ENCODE measurements at places on chromosomes 1 and 21. TPM values are rescaled to one million over a fixed set of nuclear protein-coding genes. Genes with fewer than 3 reads are reported as not detected.

DNA sequence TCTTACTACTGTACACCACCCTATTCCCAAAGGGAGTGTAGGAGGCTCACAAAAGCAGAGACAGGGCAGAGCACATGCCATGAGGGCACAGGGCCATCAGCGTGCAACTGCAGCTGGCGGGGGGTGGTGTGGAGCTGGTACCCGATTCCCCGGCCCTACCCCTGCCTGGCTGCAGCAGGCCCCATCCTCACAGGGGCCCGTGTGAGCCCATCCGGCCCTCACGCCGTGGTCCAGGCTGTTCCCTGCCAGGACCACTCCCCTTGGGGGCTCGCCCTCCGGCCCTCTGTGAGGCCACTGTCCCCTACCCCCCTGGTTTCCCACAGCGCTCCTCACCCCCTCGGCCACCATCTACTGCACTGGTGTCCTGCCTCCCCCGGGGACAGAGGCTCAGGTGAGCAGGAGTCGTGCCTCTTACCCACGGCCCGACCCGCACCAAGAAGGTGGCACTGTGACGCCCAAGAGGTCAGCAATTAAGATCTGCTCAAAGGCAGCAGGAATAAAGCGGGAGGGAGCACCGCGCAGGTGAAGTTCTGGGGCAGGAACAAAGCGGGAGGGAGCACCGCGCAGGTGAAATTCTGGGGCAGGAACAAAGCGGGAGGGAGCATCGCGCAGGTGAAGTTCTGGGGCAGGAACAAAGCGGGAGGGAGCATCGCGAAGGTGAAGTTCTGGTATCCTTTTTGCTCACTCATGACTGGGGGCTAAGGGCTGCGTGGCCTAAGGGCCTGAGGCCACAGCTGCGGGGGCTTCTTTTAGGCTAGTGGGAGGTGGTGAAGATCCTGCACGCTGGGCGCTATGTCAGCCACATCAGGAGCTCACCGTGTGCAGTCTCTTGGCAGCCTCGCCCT lies 3.9 kb downstream of the POFUT2 start:
- DNase-seq = no peak

GRCh38 chr1:205430696-205431305 lies 8.9 kb upstream of the LEMD1 start:
- no peak for DNase-seq

- DNase-seq = no peak
Measured at GRCh38 chr1:22540337-22540736, 23.0 kb upstream of the EPHA8 start.

GRCh38 chr1:172343240-172344160 lies 77.0 kb upstream of the C1orf105 start:
- peak; percentile 50 for DNase-seq

- DNase-seq = no peak
Measured at GRCh38 chr1:94475232-94475631, 57.0 kb downstream of the ABCD3 start.

SMPDL3B gene
- polyA plus RNA-seq = 15.8 TPM

RWDD3 gene
- polyA plus RNA-seq = 56.2 TPM

KRTAP19-3 gene
- not detected for polyA plus RNA-seq

SHE gene
- polyA plus RNA-seq = 18.3 TPM

PTPRU gene
- 16.6 TPM for polyA plus RNA-seq
